ENCODE measurements at places on chromosomes 1 and 21. TPM values are rescaled to one million over a fixed set of nuclear protein-coding genes. Genes with fewer than 3 reads are reported as not detected.
A peak's percentile ranks its signal among the peaks of the same experiment; 100 is the strongest.

GRCh38 chr21:39715804-39716397, 29.1 kb upstream of the IGSF5 start:
- no peak overlapping the region for H3K4me3 ChIP-seq
- H3K27ac ChIP-seq = no peak overlapping the region
- no peaks in the 10 kb centered on the region for H3K27me3 ChIP-seq
- H3K4me1 ChIP-seq = no peaks in the 10 kb centered on the region
- DNase-seq = peak; percentile 24

GRCh38 chr1:35860696-35861095, 22.3 kb upstream of the AGO1 start:
- no peak for DNase-seq
- no peak overlapping the region for H3K27ac ChIP-seq
- H3K27me3 ChIP-seq = no peaks in the 10 kb centered on the region
- no peak overlapping the region for H3K4me3 ChIP-seq
- peaks cover 6% of the 10 kb centered on the region for H3K36me3 ChIP-seq

DNA sequence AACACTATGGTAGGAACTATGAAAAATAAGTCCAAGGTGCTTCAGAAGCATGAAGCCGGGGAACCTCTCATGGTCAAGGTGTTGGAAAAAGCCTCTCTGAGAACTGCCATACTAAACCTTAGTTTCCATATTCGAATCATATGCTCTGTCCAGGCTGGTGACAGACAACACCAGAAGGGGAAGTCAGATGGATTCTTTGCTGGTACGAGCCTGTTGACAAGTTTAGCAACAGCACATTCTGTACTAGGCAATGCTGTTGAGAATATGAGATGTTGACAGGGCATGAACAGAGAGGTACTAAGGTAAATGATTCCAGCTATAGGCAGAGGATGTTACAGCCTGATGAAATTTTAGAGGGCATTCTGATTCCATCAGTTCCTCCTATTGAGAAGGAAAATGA, 461.3 kb upstream of the ZRANB2 start:
- no peak for DNase-seq
- no peak overlapping the region for H3K4me3 ChIP-seq
- no peaks in the 10 kb centered on the region for H3K27me3 ChIP-seq
- no peak overlapping the region for H3K27ac ChIP-seq
- no peaks in the 10 kb centered on the region for H3K36me3 ChIP-seq

DNA sequence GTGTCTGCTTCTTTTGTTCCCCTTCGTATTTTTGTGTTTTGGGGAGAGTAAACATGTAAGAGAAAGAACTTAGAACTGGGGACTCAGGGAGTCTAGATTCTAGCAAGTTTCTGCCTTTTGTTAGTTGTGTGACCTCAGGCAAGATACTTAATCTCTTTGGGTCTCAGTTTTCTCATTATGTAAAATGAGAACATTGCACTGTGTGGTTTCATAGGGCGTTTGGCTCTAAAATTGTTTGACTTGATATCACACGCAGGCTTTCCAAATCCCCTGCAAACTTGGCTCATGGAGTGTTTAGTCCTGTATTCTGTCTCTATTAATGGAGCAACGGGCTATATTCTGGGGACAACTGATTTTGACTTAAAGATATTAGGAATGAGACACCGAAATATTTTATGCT, 57.7 kb downstream of the NTNG1 start:
- no peaks in the 10 kb centered on the region for H3K27me3 ChIP-seq
- DNase-seq = no peak
- H3K36me3 ChIP-seq = no peaks in the 10 kb centered on the region
- no peak overlapping the region for H3K4me3 ChIP-seq

DNA sequence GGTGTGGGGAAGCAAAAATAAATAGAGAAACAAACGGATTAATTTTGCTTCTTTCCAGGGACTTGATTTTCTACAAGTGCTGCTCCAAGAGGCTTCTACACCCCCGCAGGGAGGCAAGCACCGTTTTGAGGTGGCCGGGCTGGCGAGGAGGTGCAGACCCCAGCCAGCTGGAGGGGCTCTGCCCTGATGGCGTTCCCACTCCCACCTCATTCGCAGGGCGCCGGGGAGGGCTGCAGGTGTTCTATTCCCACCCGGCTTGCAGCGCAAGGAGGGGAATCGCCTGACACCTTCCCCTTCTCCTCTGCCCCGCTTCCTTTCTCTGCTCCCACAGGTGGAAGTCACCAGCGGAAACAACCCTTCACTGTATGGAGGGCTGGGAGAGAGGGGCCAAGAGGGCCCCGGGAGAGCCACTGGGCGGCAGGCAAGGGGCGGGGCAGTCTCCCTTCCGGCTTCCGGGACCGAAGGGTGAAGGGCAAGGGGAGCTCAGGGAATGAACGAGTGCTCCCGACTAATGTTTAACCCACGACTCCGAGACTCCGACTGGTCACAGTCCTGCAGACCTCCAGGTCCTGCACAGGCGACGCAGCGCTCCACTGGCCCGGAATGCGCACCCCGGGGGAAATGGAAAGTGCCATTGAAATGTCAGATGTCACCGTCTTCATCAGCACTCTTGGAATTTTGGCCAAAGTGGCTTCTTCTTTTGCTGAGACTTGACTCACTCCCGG, 29.1 kb downstream of the TEX35 start:
- H3K4me3 ChIP-seq = peak overlapping the region; percentile 86
- H3K27me3 ChIP-seq = no peaks in the 10 kb centered on the region
- DNase-seq = peak; percentile 57
- H3K27ac ChIP-seq = peak overlapping the region; percentile 81

GRCh38 chr1:226735576-226735975, 3.5 kb downstream of the ITPKB start:
- peak overlapping the region; percentile 67 for H3K27ac ChIP-seq
- no peak for DNase-seq
- H3K4me3 ChIP-seq = peak overlapping the region; percentile 87
- H3K36me3 ChIP-seq = peaks cover 63% of the 10 kb centered on the region
- peaks cover 70% of the 10 kb centered on the region for H3K4me1 ChIP-seq
- no peaks in the 10 kb centered on the region for H3K27me3 ChIP-seq

- H3K4me3 ChIP-seq = no peak overlapping the region
- peaks cover 10% of the 10 kb centered on the region for H3K4me1 ChIP-seq
- peaks cover 49% of the 10 kb centered on the region for H3K27me3 ChIP-seq
- H3K36me3 ChIP-seq = peaks cover 3% of the 10 kb centered on the region
- no peak for DNase-seq
- H3K27ac ChIP-seq = no peak overlapping the region
Measured at GRCh38 chr1:237042526-237042891, 525 bp downstream of the RYR2 start.

GRCh38 chr21:34762786-34763185, 94.0 kb downstream of the CLIC6 start:
- no peak for DNase-seq
- H3K4me1 ChIP-seq = no peaks in the 10 kb centered on the region
- no peak overlapping the region for H3K4me3 ChIP-seq
- no peaks in the 10 kb centered on the region for H3K36me3 ChIP-seq
- peaks cover 5% of the 10 kb centered on the region for H3K27me3 ChIP-seq
- H3K27ac ChIP-seq = no peak overlapping the region

- no peak for DNase-seq
- no peaks in the 10 kb centered on the region for H3K27me3 ChIP-seq
- H3K4me1 ChIP-seq = peaks cover 36% of the 10 kb centered on the region
- no peak overlapping the region for H3K4me3 ChIP-seq
- H3K36me3 ChIP-seq = no peaks in the 10 kb centered on the region
Measured at GRCh38 chr1:66304128-66304527, 229.8 kb upstream of the SGIP1 start.

DNA sequence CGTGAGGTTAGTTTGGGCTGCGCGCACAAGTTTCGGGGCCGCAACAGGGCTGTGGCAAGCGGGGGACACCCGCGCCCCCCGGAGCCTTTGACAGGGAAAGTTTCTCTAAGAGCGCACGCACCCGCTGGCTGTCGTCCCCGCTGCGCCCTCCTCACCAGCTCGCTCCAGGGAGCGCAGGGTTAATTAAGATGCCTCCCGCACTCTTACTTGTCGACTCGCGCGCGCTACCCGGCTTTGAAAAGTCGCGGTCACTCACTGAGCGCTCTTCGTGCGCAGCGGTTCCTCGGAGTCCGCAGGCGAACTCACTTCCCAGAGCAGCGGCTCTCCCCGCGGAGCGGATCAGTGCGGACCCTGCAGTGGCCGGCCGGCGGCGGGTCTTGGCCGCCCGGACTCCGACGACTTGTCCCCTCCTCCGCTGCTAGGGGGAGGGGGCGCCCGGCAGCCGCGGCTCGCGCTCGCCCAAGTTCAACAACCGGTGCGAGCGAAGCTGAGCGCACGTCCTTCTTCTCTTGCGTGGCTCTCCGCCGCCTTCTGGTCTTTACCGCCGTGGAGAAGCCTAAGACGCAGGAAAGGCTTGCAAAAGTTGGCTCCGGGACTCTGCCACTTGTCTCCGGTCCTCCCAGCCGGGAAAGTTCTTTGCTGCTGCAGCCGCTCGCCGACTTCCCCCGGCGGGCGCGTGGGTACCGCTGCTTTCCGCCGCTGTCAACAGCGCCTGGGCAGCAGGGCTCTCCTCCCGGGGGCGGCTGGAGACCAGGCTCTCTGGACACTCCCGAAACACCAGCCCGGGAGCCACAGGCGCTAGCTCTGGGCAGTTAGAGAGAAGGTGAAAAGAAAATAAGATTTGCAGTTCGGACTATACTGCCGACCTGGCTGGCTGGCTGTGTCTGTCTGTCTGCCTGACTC, 506 bp downstream of the JUN start:
- peaks cover 21% of the 10 kb centered on the region for H3K4me1 ChIP-seq
- peak overlapping the region; percentile 96 for H3K27ac ChIP-seq
- peak overlapping the region; percentile 89 for H3K4me3 ChIP-seq
- peak; percentile 64 for DNase-seq

- DNase-seq = no peak
- no peak overlapping the region for H3K4me3 ChIP-seq
- no peaks in the 10 kb centered on the region for H3K36me3 ChIP-seq
- no peak overlapping the region for H3K27ac ChIP-seq
- no peaks in the 10 kb centered on the region for H3K4me1 ChIP-seq
- H3K27me3 ChIP-seq = no peaks in the 10 kb centered on the region
Measured at GRCh38 chr1:71649608-71650007, 568.8 kb upstream of the ZRANB2 start.

GRCh38 chr1:16085522-16085921, 12.1 kb upstream of the FAM131C start:
- no peak overlapping the region for H3K4me3 ChIP-seq
- no peak overlapping the region for H3K27ac ChIP-seq
- H3K27me3 ChIP-seq = no peaks in the 10 kb centered on the region
- H3K4me1 ChIP-seq = no peaks in the 10 kb centered on the region
- DNase-seq = no peak

GRCh38 chr1:234396871-234397270, 23.6 kb downstream of the COA6 start:
- H3K27me3 ChIP-seq = no peaks in the 10 kb centered on the region
- no peak for DNase-seq
- H3K36me3 ChIP-seq = peaks cover 27% of the 10 kb centered on the region
- H3K4me3 ChIP-seq = no peak overlapping the region
- H3K4me1 ChIP-seq = peaks cover 42% of the 10 kb centered on the region
- H3K27ac ChIP-seq = peak overlapping the region; percentile 53

- H3K27ac ChIP-seq = no peak overlapping the region
- H3K27me3 ChIP-seq = peaks cover 4% of the 10 kb centered on the region
- no peaks in the 10 kb centered on the region for H3K4me1 ChIP-seq
- no peak for DNase-seq
- no peak overlapping the region for H3K4me3 ChIP-seq
Measured at GRCh38 chr1:36843027-36843426, 191.3 kb downstream of the GRIK3 start.

- no peak overlapping the region for H3K4me3 ChIP-seq
- H3K36me3 ChIP-seq = no peaks in the 10 kb centered on the region
- no peak for DNase-seq
- H3K27me3 ChIP-seq = peaks cover 2% of the 10 kb centered on the region
- no peak overlapping the region for H3K27ac ChIP-seq
- H3K4me1 ChIP-seq = no peaks in the 10 kb centered on the region
Measured at GRCh38 chr1:227357171-227357926, 39.1 kb upstream of the CDC42BPA start.

- H3K4me3 ChIP-seq = no peak overlapping the region
- H3K36me3 ChIP-seq = no peaks in the 10 kb centered on the region
- no peaks in the 10 kb centered on the region for H3K4me1 ChIP-seq
- no peaks in the 10 kb centered on the region for H3K27me3 ChIP-seq
- DNase-seq = no peak
Measured at GRCh38 chr1:33606272-33606671, 133.8 kb downstream of the ZSCAN20 start.

GRCh38 chr1:75677443-75677842, 47.1 kb upstream of the ACADM start:
- H3K4me1 ChIP-seq = no peaks in the 10 kb centered on the region
- no peaks in the 10 kb centered on the region for H3K36me3 ChIP-seq
- H3K27ac ChIP-seq = no peak overlapping the region

DNA sequence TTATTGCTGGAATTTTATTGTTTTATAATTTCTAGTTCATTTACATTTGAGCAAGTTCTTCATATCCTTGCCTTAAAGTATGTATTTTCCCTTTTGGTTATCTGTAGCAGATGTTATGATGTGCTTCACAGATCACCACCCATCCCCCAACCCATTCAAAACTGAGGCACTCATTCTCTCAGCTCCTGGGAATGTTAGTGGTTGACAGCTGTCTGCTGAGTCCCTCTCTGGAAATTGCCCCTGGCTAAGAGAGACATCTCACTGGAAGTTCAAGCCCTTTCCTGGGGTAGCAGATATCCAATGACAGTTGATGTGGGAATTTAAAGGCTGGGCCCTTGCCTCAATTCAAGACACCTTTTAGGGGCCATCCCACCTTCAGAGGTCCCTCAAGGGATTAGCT, 4.3 kb upstream of the DPYD start:
- peaks cover 34% of the 10 kb centered on the region for H3K4me1 ChIP-seq
- no peak overlapping the region for H3K27ac ChIP-seq
- H3K36me3 ChIP-seq = no peaks in the 10 kb centered on the region
- H3K27me3 ChIP-seq = no peaks in the 10 kb centered on the region
- DNase-seq = no peak
- no peak overlapping the region for H3K4me3 ChIP-seq

DNA sequence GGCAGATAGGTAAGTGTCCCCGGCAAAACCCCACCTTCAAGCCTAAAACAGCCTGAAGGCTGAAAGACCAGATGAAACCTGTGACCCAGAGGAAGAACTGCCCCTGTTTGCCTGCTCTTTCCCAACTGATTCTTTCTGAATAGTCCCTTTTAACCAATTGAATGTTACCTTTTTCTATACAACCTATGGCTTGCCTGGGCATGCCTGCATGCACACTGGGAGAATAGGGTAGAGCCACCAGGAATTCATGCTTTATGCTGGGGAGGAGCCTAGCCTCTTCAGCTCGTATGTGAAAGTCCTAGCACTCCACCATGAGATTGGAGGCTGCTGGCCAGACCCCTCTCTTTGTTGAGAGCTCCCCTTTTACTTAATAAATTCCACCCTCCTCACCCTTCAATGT, 340.0 kb downstream of the PTBP2 start:
- no peak overlapping the region for H3K27ac ChIP-seq
- H3K4me3 ChIP-seq = no peak overlapping the region
- no peaks in the 10 kb centered on the region for H3K27me3 ChIP-seq
- H3K4me1 ChIP-seq = no peaks in the 10 kb centered on the region
- no peaks in the 10 kb centered on the region for H3K36me3 ChIP-seq

The HLX gene
- 0.33 TPM for total RNA-seq

The CEP350 gene
- total RNA-seq = 52.6 TPM

The PEA15 gene
- total RNA-seq = 39.3 TPM

The PLA2G2A gene
- not detected for total RNA-seq

The PRR9 gene
- not detected for total RNA-seq

The RNU1-4 gene
- 1,570 TPM for total RNA-seq

The KLHDC9 gene
- 1.2 TPM for total RNA-seq

The CCDC17 gene
- total RNA-seq = 3.6 TPM

The APOBEC4 gene
- total RNA-seq = not detected

The TDRD5 gene
- not detected for total RNA-seq

The MSH4 gene
- total RNA-seq = 0.25 TPM

The SPRR2E gene
- not detected for total RNA-seq

Data from activated CD4-positive, alpha-beta memory T cell treated with anti-CD3 and anti-CD28 coated beads, Interleukin-2, amount 10 ng/mL, durations not matched to agents 7 days and 5 days (primary cell).